ENCODE measurements at places on chromosomes 6 and 20. TPM values are rescaled to one million over a fixed set of nuclear protein-coding genes. Genes with fewer than 3 reads are reported as not detected.

DNA sequence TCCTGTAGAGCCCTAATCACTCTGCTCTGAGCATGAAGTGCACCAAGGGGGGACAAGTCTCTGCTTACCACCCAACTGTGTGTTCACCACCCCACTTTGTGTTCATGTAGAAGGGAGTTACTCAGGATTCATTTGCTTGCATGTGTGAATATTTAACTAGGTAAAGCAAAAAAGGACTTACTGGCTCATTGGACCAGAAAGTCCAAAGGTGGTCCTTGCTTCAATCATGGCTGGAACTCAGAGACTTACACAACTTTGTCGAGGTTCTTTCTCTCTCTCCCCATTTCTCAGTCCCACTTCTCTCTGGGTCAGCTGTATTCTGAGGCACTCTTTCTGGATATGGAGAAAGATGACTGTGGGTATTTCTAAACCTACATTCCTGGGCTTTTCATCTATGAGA is 4.0 kb downstream of the TMEM200A start:
- no peak for DNase-seq

DNA sequence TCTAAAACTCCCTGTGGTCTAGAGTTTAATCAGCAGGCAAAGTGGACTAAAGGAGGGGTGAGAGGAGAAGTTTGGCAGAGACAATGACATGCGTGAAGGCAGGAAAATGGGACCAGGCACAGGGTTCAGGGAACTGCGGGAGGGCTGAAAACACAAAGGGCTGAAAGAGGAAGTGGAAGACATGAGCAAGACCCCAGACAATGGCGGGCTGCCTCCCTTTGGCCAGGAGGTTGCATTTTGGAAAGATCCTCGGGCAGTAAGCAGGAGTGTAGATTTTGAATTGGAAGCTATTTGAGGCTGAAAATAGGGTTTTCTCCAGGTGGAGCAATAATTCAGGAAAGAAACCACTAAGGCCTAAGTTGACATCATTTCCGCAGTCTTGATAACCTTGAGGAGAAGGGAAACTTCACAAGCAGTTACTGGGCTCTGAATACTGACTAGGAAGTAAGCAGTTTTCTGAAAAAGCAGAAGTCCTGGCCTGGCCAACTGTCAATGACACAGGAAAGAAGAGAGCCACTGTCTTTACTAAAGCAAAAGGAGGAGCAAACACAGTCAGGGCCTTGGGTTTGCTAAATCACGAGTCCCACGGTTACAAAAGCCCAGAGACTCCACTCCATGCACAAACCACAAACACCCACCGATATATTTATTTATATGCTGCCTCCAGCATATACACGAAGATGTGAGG is 3.4 kb downstream of the LY86 start:
- DNase-seq = no peak

- DNase-seq = no peak
Measured at GRCh38 chr6:34230653-34231371, 5.9 kb upstream of the HMGA1 start.

GRCh38 chr6:34085453-34086170 is 60.3 kb downstream of the GRM4 start:
- no peak for DNase-seq

- DNase-seq = no peak
Measured at GRCh38 chr6:168590406-168590805, 149.4 kb downstream of the SMOC2 start.

GRCh38 chr6:31826793-31827285 is 699 bp upstream of the HSPA1B start:
- DNase-seq = peak; percentile 64

GRCh38 chr20:33311996-33312395 is 29.0 kb downstream of the BPIFB1 start:
- no peak for DNase-seq

DNA sequence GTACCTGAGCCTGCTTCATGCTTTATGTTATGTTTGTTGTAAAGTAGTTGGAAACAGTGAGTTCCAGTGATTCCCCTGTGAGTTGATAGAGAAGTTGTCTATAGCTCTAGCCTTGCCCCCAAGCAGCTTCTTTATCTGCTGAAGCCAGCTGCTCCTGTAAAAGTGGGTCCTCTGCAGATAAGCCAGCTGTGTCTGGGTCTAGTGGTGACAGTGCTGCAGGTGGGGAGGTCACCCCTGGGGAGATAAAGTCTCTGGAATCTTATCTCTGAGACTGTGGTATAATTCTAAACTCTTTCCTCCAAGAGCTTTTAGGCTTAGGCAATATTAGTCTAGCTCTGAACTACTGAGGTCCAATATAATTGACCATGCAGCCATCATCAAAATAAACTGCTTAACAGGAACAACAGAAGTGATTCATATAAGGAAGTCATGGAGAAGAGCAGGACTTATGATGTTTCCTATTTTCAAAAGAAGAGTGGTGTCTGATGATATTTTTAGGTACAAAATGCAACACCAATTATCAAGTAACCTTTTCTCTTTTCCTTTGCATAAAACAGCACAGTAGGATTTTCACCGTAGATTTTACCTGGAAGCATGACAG is 44.2 kb upstream of the TMEM217 start:
- no peak for DNase-seq

DNA sequence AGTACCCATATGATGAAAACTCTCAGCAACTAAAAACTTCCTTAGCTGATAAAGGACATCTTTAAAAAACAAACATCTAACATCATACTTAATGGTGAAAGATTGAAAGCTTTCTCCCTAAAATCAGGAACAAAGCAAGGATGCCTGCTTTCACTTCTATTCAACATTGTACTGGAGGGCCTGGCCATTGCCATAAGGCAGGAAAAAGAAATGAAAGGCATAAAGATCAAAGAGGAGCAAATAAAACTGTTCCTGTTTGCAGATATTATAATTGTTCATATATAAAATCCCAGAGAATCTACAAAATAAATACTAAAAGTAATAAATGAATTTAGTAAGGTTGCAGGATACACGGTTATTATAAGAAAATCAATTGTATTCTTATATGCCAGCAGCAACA is 124.6 kb upstream of the ARMC2 start:
- no peak for DNase-seq

DNA sequence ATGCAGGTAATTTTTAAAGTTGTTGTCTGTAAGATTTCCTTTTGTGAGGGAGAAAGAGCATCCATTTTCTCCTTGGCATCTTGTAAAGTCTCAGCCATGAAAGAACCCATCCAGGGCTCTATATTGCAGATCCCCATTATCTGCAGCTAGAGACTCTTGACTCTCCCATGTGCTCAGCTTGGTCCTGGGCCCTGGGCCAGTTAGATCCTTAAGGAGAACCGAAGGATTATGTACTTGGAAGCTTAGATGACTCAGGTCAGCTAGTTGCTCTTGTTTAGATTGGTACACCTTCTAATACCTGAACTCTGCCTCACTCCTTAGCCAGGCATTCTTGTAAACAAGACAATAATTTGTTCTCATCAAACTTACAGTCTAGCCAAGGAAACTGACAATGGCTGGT is 1617.6 kb downstream of the KHDRBS2 start:
- DNase-seq = no peak

- DNase-seq = no peak
Measured at GRCh38 chr6:168365422-168366165, 46.0 kb upstream of the DACT2 start.

GRCh38 chr6:28693751-28694443 is 168.2 kb downstream of the GPX5 start:
- DNase-seq = no peak

- DNase-seq = peak; percentile 40
Measured at GRCh38 chr6:46410334-46410953, 80.8 kb downstream of the RCAN2 start.

DNA sequence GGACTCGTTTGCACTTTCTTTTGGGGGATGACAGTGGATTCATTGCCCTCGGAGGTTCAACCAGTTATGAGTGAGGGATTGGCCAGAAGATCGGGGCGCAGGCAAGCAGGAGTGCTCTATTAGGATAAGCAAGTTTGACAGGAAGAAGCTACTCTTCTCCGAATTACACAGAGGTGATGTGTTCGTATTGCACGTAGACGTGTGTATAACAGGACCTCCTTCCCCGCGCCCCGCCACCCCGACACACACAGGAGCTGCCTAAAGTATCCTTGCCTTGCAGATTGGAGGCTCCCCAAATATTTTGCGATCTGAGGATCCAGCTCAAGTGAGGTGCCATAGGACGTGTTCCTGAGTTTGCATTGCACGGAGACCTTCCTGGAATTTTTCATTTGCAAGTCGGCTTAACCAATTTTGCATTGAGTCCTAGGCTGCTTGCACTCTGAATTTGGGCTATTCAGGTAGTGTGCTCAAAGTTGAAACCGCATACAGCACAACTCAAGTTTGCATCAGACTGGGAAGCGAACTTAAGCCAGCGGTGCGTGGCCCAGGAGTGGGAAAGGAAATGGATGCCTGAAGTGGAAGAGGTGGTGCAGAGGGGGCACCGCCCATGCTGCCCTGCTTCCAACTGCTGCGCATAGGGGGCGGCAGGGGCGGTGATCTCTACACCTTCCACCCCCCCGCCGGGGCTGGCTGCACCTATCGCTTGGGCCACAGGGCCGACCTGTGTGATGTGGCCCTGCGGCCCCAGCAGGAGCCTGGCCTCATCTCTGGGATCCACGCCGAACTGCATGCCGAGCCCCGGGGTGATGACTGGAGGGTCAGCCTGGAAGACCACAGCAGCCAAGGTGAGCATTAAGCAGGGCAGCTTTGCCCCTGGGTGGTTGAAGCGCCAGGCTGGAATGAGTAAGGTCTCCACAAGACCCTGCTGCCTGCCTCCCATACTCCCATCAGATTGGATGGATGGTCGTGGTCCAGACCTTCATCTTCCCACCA is 770 bp downstream of the TCF19 start:
- DNase-seq = peak; percentile 27

DNA sequence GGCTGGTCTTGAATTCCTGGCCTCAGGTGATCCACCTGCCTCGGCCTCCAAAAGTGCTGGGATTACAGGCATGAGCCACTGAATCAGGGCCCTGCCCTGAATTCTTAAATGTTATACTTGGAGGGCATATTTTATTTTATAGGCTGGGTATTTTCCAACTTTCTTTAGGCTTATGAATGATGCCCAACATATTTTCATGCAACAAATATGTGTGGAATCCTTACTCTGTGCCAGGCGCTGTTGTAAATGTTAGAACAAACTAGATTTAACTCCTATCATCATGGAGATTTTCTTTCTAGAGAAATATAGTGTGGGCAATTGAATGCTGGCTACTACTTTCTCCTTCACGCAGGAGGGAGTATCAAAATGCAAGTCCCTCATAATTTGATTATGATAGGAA is 71.2 kb downstream of the SAMD5 start:
- DNase-seq = no peak

DNA sequence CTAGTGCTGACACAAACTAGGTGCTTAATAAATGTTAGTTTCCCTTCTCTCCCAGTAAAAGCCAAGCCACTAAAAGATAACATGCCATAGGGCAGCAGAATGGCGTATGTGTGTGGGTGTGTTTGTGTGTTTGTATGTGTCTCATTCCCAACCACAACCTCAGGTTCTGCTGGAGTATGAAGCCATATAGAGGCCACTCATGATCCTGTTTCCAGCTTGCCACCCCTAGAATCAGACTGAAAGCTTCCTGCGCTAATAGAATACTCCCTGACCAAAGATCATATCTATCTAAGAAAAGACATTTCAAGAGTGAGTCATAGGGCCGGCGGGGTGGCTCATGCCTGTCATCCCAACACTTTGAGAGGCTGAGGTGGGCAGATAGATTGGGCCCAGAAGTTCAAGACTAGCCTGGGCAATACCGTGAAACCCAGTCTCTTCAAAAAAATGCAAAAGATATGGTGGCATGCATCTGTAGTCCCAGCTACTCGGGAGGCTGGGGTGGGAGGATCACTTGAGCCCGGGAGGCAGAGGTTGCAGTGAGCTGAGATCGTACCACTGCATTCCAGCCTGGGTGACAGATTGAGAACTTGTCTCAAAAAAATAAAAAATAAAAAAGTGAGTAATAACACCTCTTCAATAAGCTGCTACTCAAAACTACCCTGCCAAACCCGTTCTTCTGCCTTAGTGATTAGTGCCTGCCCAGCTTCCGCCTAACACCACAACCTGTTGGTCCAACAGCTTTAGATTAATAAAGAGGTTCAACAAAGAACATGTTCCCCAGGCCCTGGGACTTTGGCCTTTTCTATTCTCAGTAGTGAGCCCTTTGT is 11.8 kb upstream of the SNRPC start:
- DNase-seq = no peak

- DNase-seq = no peak
Measured at GRCh38 chr6:74875193-74875592, 330.7 kb downstream of the COL12A1 start.

GRCh38 chr20:46928580-46929132 is 34.0 kb downstream of the EYA2 start:
- DNase-seq = no peak

DNA sequence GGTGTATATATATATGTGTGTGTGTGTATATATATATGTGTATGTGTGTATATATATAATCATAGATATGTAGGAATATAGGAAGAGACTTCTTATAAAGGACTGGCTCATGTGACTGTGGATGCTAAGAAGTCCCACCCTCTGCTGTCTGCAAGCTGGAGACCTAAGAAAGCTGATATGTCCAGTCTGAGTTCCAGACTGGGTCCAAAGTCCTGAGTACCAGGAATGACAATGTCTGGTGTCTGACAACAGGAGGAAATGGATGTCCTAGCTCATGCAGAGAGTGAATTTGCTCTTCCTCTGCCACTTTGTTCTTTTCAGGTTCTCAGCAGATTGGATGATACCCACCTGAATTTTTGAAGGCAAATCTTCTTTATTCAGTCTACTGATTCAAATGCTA is 7.1 kb downstream of the ALDH5A1 start:
- DNase-seq = no peak

GRCh38 chr6:16781348-16782169 is 20.3 kb upstream of the ATXN1 start:
- no peak for DNase-seq

DNA sequence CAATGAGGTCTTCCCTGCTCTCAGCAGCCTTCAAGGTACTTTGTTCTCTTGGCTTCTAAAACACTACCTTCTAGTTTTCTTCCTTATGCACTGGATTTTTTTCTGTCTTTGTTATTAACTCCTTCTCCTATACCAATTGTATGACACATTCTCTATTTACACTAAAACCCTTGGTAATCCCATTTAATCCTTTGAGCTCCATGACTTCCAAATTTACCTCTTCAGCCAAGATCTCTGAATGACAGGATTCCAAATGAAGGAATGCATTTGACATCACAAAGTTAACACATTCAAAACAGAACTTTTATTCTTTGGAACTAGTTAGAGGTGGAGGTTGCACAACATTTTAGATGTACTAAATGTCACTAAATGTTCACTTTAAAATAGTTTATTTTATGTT is 86.6 kb upstream of the SAMD5 start:
- DNase-seq = no peak

GRCh38 chr6:88059191-88059590 is 11.6 kb downstream of the SPACA1 start:
- DNase-seq = no peak

- no peak for DNase-seq
Measured at GRCh38 chr20:48238326-48238725, 453.0 kb upstream of the SULF2 start.

HINT3 gene
- 12.1 TPM for total RNA-seq

DNAH8 gene
- total RNA-seq = 0.20 TPM

BCAS4 gene
- total RNA-seq = 23.3 TPM

IMPG1 gene
- not detected for total RNA-seq

PROKR2 gene
- total RNA-seq = 0.18 TPM

TTK gene
- 19.4 TPM for total RNA-seq

RTEL1 gene
- 52.3 TPM for total RNA-seq

KHDC1 gene
- total RNA-seq = 6.3 TPM

ERVFRD-1 gene
- total RNA-seq = not detected

FAXC gene
- total RNA-seq = not detected

OPN5 gene
- total RNA-seq = not detected

PLCG1 gene
- total RNA-seq = 108 TPM

MRPL2 gene
- total RNA-seq = 91.6 TPM

LCA5 gene
- total RNA-seq = 0.16 TPM

DNPH1 gene
- total RNA-seq = 68.3 TPM

SLC22A16 gene
- not detected for total RNA-seq
